Astrocyte (in vitro differentiated cells and primary cell): ENCODE measurements at places on chromosomes 16 and 17. TPM values are rescaled to one million over a fixed set of nuclear protein-coding genes. Genes with fewer than 3 reads are reported as not detected.

DNA sequence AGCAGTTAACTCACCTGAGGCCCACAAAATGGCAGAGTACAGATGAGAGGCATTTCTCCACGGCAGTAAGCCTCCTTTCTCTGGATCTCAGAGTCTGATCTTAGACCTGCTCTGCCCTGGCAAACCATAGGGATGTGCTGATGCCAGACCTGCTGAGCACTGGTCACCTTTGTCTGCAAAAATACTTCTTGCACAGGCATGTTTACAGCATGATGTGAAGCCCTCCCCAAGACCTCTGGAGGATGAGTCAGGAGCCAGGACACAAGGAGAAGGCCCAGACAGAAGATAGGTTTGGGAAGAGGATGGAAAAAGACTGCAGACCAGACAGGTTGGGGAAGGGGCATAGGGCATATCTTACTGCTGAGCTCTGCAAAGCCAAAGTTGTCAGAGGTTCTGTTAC, 426.6 kb downstream of the PMP22 start:
- no peak for DNase-seq
- no peak overlapping the region for H3K27ac ChIP-seq
- H3K27me3 ChIP-seq = no peaks in the 10 kb centered on the region
- no peaks in the 10 kb centered on the region for H3K4me1 ChIP-seq
- no peaks in the 10 kb centered on the region for H3K36me3 ChIP-seq
- H3K4me3 ChIP-seq = no peak overlapping the region

DNA sequence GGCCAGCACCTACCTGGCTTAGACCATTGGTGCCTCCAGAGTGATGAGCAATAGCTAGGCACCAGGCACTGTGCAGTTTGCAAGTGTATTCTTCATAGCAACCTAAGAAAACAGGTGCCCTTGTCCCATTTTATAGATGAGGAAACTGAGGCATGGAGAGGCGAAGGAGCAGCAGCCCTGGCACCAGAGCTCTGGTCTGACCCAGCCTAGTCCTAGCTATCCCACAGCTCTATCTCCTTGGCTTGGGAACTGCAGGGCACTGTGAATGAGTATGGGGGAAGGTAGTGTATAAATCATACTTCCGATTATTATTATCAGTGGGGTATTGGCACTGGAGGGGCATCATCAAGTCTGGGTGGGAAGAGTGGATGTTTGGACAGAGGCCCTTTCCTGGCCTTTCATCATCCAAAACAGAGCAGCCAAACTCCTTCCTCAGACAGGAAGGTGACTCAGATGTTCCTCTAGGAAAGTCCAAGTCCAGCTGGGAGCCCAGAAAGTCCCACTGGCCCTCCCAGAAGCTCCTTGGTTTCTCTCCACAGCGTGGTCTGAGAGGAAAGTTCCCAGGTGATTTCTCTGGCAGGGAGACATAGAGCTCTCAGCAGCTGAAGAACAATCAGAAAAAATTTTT, 32.0 kb upstream of the PLLP start:
- no peak overlapping the region for H3K4me3 ChIP-seq
- peak overlapping the region; percentile 14 for H3K27ac ChIP-seq
- DNase-seq = peak; percentile 88

DNA sequence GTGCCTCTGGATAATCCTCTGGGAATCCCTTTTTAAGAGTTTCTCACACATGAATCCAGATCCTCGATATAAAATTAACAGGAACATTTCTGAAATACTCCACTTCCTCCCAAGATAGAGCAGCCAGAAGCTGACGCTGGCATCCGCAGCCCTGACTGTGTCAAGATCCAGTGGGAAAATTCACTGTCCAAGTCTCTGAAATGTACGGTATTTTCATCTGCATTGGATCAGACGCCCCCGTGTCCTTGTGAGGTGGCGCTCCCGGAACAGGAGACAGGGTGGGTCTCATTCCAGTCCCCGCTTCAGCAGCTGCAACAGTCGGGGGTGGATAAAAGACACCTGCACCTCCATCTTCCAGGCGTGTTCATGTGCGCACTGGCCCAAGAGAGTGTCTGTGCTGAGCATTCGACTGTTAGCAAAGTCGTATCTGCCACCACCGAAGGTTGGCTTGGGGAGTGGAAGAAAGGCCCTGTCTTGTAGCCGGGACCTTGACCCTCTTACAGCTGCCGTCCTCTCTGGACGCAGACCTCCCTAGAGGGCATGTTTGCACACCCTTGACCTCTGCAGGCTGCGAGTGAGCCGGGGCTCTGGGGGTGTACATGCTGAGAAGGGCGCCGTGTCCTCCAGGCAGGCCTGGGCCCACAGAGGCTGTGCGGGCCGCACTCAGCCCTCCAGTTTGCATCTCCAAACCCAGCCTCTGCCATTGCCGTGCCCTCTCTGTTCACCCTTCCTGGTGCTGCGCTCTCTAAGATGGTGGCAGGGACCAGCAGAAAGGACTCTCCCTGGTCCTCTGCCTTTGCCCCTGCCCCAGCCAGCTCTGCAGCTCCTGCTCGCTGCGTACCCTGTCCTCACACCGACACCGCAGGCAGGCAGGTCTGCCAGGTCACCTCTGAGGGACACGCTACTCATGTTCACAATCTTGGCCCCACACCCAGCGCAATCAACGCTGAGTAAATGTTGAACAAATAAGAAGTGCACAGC, 72.0 kb upstream of the CHMP6 start:
- H3K27me3 ChIP-seq = no peaks in the 10 kb centered on the region
- no peak overlapping the region for H3K4me3 ChIP-seq
- peak overlapping the region; percentile 51 for H3K27ac ChIP-seq
- DNase-seq = no peak

DNA sequence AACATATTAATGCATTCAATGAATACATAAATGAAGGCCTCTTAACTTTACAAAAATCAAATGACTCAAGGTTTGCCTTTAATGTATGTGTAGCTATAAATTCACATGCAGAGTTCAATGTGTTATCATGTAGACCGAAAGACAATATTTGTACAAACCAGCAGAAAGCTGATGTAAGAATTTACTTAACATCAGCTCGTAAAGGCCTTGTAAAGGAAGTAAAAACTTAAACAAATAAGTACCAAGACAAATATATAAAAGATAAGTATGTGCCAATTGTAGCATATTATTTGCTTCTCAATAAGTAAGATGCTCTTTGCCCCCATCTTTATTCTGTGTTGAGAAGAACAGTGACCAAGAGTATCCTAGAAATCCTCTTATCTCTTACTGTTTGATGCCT, 105.7 kb downstream of the SYCE1L start:
- no peak overlapping the region for H3K27ac ChIP-seq
- no peaks in the 10 kb centered on the region for H3K36me3 ChIP-seq
- H3K4me3 ChIP-seq = no peak overlapping the region

GRCh38 chr17:57051886-57052361, 33.1 kb upstream of the AKAP1 start:
- H3K27me3 ChIP-seq = peaks cover 10% of the 10 kb centered on the region
- no peak for DNase-seq
- no peak overlapping the region for H3K4me3 ChIP-seq
- H3K36me3 ChIP-seq = no peaks in the 10 kb centered on the region

GRCh38 chr17:13757871-13758270, 156.1 kb upstream of the HS3ST3A1 start:
- no peak overlapping the region for H3K27ac ChIP-seq
- H3K36me3 ChIP-seq = no peaks in the 10 kb centered on the region
- DNase-seq = no peak
- H3K4me3 ChIP-seq = no peak overlapping the region

DNA sequence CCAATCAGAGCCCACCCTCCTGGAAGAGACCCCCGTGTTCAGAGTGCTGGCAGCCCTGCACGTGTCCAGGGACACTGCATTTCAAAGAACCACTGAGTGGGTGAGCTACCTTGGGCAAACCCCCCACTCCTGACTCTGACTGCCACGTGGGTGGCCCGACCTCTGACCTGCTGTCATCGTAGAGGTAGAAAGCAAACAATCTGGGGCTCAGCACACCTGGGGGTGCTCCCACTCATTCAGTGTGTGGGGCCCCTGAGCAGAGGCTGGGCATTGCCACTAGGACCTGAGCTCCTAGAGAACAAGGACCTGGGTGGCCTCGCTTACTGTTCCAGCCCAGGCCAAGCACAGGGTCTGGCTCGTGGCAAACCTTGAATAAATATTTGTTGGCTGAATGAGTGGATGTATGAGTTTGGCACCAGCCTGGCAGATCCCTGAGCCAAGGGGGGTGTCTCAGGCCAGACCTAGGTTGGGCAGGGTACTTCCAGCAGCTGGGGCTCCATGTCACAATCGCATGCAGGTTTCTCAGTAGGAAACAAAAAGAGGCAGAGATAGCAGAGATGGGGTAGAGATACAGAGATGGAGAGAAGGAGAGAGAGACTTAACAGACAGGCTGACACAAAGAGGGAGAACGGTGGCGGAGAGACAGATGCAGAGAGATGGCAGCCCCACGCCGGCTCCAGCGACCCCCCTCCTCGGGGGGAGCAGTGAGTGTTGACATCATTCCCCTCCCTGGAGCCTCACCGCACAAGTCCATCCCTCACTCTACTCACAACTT, 5.4 kb upstream of the DRC7 start:
- H3K27me3 ChIP-seq = peaks cover 9% of the 10 kb centered on the region
- H3K4me1 ChIP-seq = no peaks in the 10 kb centered on the region
- no peaks in the 10 kb centered on the region for H3K36me3 ChIP-seq
- no peak overlapping the region for H3K4me3 ChIP-seq

- DNase-seq = peak; percentile 14
- H3K27ac ChIP-seq = no peak overlapping the region
- H3K36me3 ChIP-seq = no peaks in the 10 kb centered on the region
- H3K4me1 ChIP-seq = peaks cover 30% of the 10 kb centered on the region
These were observed 30.7 kb downstream of the DNAH2 start for GRCh38 chr17:7748076-7748775.

The CMTR2 gene
- 16.0 TPM in 2 replicates for total RNA-seq

- peaks cover 30% of the 10 kb centered on the region for H3K36me3 ChIP-seq
- peaks cover 8% of the 10 kb centered on the region for H3K4me1 ChIP-seq
- H3K4me3 ChIP-seq = no peak overlapping the region
- H3K27me3 ChIP-seq = no peaks in the 10 kb centered on the region
These were observed 4.1 kb downstream of the ZNF778 start for GRCh38 chr16:89221604-89222003.

The SLC38A8 gene
- not detected in 2 replicates for total RNA-seq

DNA sequence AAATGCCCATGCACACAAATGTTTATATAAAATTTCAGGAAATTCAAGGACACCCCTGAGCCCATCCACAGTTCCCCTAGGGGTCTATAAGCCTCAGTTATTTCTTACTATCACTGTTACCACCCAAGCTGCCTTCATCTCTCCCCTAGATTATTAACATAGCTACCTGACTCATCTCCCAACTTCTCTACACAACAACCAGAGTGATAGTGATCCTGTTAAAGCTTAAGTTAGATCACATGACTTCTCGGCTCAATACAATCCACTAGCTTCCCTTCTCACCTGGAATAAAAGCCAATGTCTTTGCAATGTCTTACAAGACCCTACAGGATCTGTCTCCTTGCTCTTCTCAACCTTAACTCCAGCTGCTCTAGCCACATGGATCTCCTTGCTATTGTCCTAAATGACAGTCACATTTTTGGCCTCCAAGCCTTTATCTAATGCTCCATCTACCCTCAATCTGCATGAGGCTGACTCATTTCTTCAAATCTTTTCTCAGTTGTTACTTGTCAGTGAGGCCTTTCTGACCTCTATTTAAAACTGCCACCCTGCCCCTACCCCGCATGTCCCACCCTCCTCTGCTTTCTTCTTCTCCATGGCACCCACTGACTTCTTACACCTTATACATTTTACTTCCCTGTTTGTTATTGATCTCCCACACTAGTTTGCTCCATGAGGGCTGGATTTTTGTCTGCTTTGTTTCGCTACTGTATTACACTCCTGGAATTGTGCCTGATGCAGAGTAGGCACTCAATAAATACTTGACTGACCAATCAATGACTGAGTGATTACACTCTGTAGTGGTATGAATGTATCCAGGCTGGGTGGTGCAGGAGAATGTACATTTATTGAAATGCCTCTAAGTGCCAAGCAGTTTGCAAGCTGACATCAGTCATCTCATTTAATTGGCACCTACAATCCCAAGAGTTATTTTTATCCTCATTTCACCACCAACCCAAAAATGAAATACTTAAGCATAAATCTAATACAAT, 5.2 kb upstream of the LIG3 start:
- H3K4me3 ChIP-seq = no peak overlapping the region
- DNase-seq = no peak
- H3K4me1 ChIP-seq = peaks cover 5% of the 10 kb centered on the region
- no peaks in the 10 kb centered on the region for H3K27me3 ChIP-seq

DNA sequence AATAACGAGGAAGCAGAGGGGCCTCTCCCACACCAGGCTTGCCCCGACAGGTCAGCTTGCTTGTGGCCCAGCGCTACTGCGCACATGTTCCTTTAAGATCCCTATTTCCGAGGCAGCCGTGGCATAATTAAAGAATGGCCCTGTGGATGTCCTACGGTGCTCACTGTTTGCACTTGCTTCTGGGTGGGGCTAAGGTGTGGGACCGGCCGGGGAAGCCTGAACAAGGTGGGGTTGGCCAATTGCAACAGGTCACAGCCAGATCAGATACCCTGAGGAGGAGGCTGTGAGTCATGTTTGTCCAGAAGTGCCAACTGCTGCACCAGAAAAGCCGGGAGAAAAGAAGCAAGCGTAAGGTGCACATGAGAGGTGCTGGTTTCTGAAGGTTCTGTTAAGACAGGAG, 158.5 kb upstream of the CACNG5 start:
- no peak overlapping the region for H3K27ac ChIP-seq
- DNase-seq = no peak
- H3K4me3 ChIP-seq = no peak overlapping the region
- H3K36me3 ChIP-seq = no peaks in the 10 kb centered on the region

DNA sequence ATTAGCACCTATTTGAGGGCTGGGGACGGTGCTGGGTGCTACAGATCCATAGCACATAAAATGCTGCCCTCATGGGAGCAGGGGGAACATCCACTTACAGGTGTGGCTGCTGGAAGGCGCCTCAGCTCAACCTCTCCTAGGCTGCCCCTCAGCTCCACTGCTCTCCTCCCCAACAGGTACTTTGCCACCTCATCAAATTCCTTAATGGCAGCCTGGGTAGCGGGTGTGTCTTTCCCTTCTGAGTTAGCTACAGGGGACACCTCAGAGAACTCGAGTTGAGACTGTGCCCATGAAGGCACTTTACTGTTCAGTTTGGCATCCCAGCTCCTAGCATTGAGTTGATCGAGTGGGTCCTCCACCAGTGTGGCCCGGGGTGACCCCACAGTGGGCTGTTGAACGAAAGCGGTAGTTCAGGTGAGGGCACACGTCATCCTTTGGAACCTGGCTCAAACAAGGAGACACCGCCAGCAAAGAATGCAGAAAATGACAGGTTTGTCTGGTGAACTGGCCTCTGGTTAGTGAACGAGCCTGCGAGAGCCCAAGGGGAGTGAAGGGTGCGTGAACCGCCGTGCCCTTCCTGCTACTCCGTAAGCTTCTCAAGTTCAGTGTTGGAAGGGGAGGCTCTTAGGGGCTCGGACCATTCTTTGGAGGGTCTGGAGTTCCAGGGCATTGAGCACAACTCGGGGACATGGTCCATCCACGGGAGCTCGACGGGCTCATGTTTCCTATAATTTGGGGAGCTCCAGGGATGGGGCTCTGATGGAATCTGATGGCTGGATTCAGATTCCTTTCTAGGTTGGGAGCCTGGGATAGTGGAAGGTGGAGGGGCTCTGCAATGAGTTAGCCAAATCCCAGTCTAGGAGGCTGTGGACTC, 3.5 kb upstream of the CMIP start:
- no peaks in the 10 kb centered on the region for H3K36me3 ChIP-seq
- H3K27ac ChIP-seq = no peak overlapping the region
- H3K27me3 ChIP-seq = peaks cover 21% of the 10 kb centered on the region
- H3K4me3 ChIP-seq = no peak overlapping the region
- H3K4me1 ChIP-seq = no peaks in the 10 kb centered on the region

The MLKL gene
- total RNA-seq = 5.6 and 6.2 TPM in 2 replicates
